Naive thymus-derived CD8-positive, alpha-beta T cell (primary cell): ENCODE measurements at places on chromosomes 7 and 10. TPM values are rescaled to one million over a fixed set of nuclear protein-coding genes. Genes with fewer than 3 reads are reported as not detected.

GRCh38 chr7:923108-924041 lies 31.1 kb downstream of the ADAP1 start:
- peak; percentile 68 for DNase-seq

The NANOS1 gene
- polyA plus RNA-seq = not detected

The NKX6-2 gene
- not detected for polyA plus RNA-seq

- DNase-seq = no peak
Observed at GRCh38 chr10:14761372-14761771, 13.3 kb downstream of the FAM107B start.

GRCh38 chr7:94877731-94878670 lies 29.4 kb upstream of the PPP1R9A start:
- no peak for DNase-seq

- no peak for DNase-seq
Observed at GRCh38 chr10:35359056-35359455, 22.7 kb downstream of the CCNY start.

GRCh38 chr10:32793033-32793432 lies 165.0 kb downstream of the ITGB1 start:
- no peak for DNase-seq

GRCh38 chr7:121097577-121097976 lies 109.1 kb downstream of the CPED1 start:
- no peak for DNase-seq

DNA sequence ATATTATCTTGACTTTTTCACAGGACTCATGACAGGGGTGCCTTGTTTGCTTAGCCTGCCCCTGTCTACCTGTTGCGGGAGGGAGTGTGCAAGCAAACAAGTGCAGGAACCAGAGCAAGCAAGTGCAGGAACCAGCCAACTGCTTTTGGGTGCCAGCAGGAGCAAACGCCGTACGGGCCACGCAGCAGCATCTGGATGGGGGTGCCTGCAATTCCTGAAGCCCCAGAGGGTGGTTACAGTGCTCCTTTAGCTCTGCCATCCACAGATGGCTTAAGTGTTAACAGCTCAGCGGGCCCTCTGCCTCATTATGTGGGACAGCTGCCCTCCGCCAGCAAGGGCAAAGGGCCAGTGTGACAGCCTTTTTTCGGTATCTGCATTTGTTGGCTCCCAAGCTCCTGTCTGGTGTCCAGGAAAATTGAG lies 83.5 kb downstream of the MICU1 start:
- DNase-seq = no peak

GRCh38 chr10:86950349-86950748 lies 7.1 kb downstream of the MMRN2 start:
- no peak for DNase-seq

DNA sequence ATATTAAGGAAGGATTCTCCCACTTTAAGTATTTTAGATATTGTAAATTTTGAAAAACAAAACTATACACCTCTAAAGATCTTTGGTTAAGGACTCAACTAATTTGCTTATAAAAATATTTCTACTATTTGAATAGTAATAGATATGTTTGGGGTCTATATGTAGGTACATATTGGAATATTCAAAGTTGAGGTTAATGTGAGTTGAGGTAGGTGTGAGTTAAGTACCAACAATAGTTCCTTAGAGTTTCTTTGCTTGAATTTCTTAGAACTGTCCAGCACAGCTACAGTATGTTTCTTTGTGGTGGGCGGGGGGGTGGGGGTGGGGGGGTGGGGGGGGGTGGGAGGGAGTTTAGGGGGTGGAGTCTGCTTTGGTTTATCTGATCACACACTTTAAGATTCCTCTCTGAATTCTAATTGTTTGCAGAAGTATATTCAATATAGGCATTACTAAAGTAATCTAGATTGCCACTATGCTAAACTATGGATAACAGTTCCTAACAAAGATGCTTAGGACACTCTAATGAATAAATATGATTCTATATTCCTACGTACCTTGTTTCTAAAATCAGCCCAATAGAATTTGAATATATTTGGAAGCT lies 2.1 kb downstream of the GRM3 start:
- DNase-seq = no peak

DNA sequence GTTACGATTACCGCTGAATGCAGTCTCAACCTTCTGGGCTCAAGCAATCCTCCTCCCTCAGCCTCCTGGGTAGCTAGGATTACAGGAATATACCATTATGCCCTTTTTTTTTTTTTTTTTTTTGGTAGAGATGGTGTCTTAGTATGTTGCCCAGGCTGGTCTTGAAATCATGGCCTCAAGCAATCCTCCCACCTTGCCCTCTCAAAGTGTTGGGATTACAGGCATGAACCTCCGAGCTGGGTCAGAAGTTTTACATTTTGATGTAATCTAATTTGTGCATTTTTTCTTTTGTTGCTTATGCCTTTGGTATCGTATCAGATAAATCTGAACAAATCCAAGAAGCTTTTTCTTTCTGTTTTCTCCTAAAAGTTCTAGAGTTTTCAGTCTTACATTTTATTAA lies 87.4 kb downstream of the EPC1 start:
- DNase-seq = no peak
